Stimulated activated CD8-positive, alpha-beta memory T cell treated with anti-CD3 and anti-CD28 coated beads, Interleukin-15, amount 100 ng/mL, for 24 hours (primary cell): ENCODE measurements at places on chromosomes 3 and 15.

GRCh38 chr3:17243621-17244020 lies 358.9 kb downstream of the PLCL2 start:
- DNase-seq: no peak

- DNase-seq: no peak
These were observed 461 bp downstream of the PCYT1A start for GRCh38 chr3:196287090-196287439.

DNA sequence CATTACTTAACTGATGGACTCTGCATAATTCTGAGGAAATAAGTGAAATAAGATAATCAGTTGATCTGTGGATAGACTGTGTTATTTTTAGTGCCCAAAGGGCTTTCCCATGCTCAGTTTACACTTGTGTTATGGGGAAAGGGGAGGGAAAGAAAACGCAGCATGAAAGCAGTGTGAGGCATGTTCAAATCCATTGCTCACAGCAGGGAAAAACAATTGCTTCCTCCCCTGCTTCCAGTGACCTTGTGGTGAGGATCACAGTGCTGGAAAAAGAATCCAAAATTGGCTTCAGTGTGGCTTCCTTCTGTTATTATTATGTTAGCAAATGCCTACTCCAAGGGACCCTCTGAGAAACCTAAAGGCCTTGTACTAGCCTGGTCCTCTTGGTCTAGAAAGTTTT lies 285.1 kb upstream of the CDIN1 start:
- DNase-seq: no peak

- DNase-seq: peak; percentile 19
These were observed 43.1 kb upstream of the TOPAZ1 start for GRCh38 chr3:44198284-44199269.
